ENCODE measurements at places on chromosomes 4 and X.
A peak's percentile ranks its signal among the peaks of the same experiment; 100 is the strongest.

DNA sequence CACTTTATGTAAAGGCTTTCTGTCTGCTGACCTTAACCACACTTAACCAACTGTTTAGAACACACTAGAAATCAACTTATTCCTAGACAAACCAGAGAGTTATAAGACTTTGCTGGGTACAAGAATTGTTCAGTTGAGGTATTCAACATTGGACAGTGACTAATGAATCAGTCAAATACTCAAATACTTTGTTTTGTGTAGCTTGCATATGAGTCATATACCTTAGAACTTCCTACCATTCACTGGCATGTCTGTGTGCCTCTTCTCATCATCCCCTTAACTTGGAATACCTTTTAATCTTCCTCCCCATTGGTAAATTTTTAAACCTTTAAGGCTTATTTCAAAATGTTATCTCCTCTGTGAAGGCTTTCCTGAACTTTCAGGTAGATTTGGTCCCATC lies 708.8 kb upstream of the GRIA3 start:
- DNase-seq = no peak

DNA sequence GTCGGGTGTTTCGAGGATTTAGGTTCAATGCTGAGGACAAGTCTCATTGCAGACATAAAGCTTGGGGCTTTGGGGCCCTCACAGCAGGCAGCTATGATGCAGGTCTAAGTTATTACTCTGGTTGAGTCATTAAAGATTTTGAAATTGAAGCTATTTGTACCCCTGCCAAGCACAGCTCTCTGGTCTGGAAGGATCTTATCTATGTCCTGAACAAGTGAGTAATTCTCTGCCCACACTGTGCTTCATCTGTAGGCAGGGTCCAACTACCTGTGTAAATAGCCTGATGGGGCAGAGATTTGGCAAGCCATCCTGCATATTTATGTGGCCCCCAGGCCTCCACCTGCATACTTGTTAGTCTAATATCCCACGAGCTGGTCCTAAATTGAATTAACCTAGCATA lies 41.4 kb upstream of the MAGEA4 start:
- DNase-seq = no peak

DNA sequence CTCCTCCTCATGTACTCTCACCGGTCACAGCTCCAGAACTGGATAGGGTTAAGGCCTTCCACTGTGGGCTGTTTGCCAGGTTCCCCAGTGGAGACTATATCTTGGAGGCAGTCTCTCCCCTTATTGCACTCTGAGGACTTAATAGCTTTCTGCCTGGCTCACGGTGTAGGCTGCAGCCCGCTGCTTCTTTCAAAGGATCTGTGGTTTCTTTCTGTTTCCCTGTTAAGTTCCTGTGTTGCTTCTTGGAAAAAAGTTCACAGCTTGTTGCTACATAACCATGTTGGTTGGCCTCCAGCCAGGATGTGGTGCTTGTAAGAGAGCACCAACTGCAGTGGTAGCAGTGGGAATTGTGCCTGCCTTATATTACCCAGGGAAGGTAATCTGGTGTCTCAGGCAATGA lies 24.9 kb upstream of the ZDHHC15 start:
- DNase-seq = peak; percentile 44

GRCh38 chr4:99082192-99082591 lies 6.4 kb downstream of the ADH5 start:
- no peak for DNase-seq

DNA sequence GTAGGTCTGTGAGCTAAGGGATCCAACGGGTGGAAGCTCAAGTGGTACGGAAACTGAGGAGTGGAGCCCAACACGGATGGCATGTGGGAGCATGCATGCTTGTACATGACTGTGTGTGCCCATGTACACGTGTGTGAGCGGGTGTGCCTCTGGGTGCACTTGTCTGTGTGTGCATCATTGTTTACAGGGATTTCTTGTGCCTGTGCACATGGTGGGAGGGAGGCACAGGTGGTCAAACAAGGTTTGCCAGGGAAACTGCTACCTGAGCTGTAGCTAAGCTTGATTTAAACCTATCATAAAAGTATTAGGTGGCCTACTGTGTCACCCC lies 122.5 kb upstream of the MAMLD1 start:
- DNase-seq = no peak

DNA sequence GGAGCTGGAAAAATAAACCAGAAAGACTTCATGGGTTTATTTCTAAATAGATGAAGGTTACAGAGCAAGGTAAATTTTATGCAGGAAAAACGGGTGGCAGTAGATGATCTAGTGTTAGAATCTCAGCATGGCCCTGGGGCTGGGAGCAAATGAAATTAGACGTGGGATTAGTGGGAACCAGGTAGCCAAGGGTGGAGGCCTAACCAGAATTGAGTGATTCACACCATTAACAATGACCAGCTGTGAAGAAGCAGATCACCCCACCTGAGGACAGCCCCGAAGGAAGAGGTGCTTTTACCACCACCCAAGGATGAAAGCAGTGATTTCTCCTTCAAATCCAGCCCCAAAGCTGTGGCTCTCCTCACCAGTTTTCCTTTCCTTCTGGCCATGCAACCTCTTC lies 20.8 kb upstream of the ACSL1 start:
- DNase-seq = no peak

DNA sequence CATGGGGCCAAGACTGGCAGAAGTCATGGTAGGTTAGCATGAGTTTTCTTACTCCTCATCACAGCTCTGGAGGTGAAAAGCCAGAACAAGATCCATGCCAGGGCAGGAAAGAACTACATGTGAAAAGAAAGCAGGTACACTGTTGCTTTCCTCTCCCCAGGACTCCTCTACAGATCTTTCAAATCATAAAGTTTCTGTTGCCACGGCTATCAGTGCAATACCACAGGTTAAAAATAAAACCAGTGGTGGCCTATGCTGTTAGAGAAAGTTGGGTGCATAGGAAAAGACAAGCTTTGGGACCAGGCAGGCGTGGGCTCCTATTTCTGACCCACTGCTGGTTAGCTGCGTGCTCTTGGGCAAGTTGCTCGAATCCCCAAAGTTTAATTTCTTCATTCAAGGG lies 81.4 kb downstream of the SH3RF1 start:
- DNase-seq = no peak

DNA sequence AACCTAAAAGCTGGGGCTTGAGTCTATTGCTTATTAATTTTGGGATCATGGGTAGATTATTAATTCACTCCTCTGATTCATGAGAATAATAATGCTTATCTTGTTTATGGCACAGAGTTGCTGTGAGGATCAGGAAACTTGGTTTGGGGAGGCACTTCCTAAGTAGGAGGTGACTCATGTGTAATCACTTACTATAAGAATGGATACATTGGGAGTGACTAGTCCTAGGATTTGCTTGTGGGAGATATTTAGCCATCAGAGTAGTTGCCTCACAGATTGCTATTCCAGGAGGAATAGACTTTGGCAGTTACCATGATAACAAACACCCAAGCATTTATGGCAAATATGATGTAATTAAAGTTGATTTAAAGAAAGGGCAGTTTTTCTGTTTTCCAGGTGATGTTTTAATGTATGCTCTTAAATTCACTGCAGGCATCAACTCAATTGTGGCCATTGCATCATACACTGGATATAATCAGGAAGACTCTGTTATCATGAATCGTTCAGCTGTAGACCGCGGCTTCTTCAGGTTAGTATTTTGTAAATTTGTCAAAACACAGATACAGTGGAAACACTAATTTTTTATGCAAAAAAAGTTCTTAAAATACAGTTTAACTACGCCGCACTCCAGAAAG lies 41.9 kb downstream of the POLR2B start:
- no peak for DNase-seq

DNA sequence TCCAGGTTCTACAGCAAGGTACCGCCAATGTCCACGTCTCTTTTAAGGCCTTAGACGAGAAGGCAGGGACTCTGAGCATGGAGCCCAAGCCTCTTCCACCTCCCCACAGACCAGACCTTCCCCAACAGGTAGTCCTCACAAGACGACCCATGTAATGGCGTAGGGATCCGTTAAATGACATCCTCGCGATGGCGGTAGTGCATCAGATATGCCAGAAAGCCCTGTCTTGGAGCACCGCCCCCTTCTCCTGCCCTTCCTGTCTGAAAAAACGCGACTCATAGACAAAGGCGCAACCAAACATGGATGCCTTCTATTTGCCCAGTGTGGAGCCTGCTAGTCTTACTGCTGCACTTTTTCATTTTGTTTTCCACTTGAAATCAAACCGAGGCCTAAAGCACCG lies 185.4 kb downstream of the OR13H1 start:
- no peak for DNase-seq

DNA sequence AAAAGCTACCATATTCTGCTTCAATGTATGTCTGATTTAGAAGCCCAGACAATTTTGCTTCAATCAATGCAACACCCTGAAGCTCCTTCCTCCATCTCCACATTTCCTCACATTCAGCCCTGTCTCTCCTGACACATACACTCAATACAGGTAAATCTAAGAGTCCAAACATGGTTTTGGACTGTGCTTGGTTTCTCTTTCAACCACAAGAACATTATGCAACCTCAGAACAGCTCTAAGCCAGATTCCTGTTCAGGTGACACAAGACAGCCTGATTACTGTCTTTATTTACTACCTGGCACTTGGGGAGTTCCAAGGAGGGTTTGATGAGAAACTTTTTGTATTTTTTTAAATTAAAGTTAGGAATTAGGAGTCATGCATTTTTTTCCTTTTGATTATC lies 307.5 kb upstream of the SLIT2 start:
- DNase-seq = no peak
